NCI-H2171 treated with DMSO at 0.1 percent for 48 hours (cell line): ENCODE measurements at places on chromosomes 3 and 15.
A peak's percentile ranks its signal among the peaks of the same experiment; 100 is the strongest.

GRCh38 chr15:58880320-58880719 is 53.2 kb downstream of the SLTM start:
- DNase-seq, result no peak

DNA sequence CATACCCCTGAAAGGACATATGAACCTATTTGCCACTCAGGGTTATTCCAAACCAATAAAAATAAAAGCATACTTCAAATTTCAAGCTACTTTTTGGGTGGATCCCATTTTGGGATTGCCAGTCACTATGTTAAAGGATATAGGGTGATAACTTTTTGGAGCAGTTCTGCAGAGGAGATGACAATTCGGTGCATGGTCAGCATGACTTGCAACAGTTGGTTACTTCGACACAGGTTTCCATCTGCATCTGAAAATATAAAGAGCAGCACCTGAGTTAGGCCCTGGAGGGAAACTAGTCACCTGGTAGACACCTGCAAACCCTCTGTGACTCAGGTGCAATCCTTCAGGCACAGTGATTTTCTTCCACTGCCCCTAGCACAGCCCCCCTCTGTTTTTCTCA is 38.5 kb downstream of the RASGRP1 start:
- DNase-seq, result no peak

GRCh38 chr3:61381745-61382392 is 130.6 kb upstream of the FHIT start:
- peak; percentile 34 for DNase-seq

DNA sequence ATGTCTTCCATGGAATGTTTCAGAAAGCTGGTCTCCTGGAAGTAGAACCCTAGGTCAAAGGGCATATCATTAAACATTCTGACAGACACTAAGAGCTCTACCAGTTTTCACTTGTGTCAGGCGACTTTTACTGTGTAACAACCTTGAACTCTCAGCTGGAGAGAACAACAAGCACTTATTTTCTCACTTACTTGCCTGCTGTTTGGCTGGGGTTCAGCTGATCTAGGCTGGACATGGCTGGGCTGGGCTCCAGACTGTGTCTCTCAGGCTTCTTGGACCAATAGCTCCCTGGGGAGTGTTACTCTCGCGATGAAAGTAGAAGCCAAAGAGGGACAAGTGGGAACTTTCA is 527.3 kb downstream of the SHQ1 start:
- DNase-seq, result no peak

- no peak for DNase-seq
Observed at GRCh38 chr15:78837543-78837942, 26.3 kb upstream of the ADAMTS7 start.

- DNase-seq, result no peak
Observed at GRCh38 chr3:17349093-17349492, 393.3 kb downstream of the TBC1D5 start.

DNA sequence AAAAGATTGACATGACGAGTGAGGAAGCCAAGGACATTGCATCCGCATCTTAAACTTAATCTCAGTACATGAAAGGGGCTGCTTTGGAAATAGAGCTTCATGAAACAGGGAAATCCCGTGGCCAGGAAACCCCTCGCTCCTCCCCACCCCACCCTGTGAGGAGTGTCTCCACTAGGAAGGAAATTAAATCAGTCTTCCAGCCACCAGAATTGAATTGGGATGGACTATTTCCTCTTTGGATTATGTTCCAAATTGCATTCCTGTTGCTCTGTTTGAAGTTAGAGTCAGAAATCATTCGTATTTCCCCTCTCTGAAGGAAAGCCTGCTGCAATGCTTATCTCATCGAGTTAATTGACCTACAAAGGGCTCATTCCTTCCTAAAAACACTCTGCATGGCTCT is 35.8 kb downstream of the CLDN11 start:
- no peak for DNase-seq

- peak; percentile 61 for DNase-seq
Observed at GRCh38 chr15:43285609-43286037, 18.9 kb upstream of the TGM5 start.

DNA sequence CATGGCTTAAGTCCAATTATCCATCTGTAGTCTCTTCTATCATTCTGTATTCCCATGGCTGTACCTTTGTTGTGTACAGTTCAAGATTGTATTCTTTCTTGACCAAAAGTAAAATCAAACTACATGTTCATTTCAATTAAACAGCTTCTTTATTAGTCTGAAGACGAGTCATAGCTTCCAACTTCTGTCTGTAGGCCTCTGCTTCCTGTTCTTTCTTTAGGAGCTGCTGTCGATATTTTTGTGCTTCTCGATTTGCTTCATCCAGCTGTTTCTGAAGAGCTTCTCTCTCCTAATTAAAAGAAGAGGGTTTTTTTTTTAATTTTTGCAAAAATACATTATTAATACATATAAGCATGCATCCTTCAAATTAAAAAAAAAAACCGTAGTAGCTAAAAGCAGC is 13.0 kb upstream of the HDC start:
- no peak for DNase-seq

DNA sequence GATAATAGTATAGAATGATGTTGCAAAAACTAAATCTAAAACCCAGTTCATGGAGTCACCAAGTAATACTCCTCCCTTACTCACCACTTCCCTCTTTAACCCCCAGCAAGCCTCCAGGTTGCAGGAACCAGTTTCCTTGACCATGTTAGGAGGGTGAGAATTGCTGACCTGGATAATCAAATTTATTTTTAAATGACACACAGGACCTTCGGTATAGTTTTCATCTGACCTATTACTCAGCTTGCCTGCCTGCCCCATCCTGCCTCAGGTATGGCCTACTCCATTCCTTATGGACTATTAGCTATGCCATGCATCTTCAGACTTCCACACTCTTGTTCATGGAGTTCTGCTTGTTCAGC is 883 bp downstream of the RTP4 start:
- DNase-seq, result no peak

- no peak for DNase-seq
Observed at GRCh38 chr3:13015286-13016082, 57.7 kb downstream of the IQSEC1 start.

GRCh38 chr3:153252963-153253362 is 90.9 kb downstream of the RAP2B start:
- no peak for DNase-seq

DNA sequence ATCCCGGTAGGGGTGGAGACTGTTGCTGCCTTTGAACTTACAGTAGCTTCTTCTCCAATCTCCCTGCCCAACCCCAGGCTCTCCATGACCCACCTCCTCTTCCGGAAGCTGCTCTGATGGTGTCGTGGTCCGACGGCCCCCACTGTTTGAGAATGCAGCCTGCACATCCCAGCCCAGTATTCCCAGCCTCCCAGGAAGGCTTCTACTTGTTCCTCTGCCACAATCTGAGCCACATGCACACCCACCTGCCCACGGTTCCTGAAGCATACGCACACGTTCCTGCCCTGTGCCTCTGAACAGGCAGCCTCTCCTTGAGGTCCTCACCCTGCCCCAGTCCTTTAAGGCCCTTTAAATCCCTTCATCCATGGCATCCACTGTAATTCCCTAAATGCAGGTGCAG is 57.4 kb downstream of the ABTB1 start:
- DNase-seq, result no peak

GRCh38 chr15:66654361-66654738 is 47.7 kb upstream of the SMAD6 start:
- DNase-seq, result no peak

DNA sequence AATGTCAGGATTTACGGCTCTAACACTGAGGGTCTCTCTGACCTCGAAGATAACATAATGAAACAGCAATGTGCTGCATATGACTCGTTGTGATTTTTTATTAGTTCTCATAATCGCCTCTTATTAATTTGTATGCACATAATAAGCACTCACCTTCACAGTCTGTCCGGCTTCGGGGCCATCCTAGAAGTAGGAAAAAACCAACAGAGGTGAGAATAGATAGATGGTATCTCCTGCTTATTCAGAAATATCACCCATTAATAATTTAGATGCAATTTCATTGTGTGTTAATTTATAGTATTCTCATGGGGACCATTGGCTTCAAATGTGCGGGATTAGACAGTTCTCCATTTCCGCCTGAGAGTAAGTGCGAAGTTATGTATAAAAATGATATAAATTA is 961.4 kb upstream of the CFAP20DC start:
- no peak for DNase-seq

DNA sequence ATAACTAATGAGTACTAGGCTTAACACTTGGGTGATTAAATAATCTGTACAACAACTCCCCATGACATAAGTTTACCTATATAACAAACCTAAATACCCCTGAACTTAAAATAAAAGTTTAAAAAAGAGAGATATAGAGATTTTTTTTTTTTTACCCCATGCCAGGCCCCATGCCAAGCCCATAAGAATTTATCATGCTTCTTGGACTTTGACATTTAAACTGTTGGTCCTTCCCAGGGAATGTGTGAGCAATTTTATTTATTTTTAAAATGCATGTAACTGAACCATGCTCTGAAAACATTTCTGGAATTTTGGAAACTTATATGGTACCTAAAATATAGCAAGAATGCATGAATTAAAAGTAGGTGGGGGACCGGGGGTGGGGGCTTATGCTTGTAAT is 26.3 kb downstream of the KLHL6 start:
- DNase-seq, result no peak

DNA sequence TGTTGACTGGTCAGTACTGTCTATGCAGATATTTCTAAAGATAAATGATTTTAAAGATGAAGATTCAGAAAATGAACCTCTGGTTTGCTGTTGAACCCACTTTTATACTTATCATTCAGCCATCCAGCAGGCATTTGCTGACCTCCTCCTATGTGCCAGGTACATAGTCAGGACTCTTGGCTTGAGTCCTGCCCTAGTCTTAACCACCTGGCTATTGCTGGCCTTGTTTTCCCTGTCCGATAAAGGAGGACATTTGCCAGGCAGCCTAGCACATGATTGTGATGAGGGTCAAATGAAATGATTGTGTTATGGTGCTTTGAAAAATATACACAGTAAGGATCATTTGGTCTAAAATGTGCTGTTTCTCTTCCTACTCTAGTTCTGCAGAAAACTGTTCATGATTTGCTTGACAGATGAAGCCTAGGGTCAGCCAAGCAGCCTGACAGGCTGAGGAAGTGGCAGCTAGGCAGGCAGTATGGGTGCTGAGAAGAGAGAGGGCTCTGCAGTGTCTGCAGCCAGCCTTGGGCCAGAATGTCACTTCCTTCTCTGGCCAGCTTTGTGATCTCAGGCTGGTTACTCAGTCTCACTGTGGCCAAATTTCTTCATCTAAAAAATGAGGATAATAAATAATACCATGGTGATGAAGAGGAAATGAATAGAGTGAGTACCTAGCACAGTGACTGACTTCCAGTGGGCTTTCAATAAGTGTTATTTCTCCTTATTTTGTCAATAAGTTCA is 13.8 kb downstream of the EXOSC7 start:
- DNase-seq, result no peak

GRCh38 chr3:148420242-148420641 is 277.5 kb upstream of the AGTR1 start:
- no peak for DNase-seq

GRCh38 chr15:66673410-66674322 is 28.4 kb upstream of the SMAD6 start:
- no peak for DNase-seq

GRCh38 chr3:59424268-59425010 is 374.6 kb upstream of the CFAP20DC start:
- DNase-seq, result no peak

- DNase-seq, result no peak
Observed at GRCh38 chr3:97884586-97885123, 62.8 kb downstream of the CRYBG3 start.

DNA sequence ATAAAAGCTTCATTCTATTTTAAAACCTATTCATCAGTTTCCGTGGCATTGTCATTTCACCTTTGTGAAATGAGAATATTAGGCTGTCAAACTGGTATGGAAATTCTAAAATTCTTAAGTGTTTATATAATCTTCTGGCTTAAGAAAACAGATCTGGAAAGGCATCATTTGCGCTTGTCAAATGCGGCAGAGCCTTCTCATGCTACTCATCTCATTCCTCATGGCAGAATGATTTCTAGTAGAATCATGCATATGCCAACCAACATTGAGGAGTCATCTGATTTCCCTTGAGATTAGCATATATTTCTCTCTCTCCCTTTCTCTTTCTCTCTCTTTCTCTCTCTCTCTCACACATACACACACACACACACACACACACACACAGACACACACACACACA is 48.8 kb downstream of the STRIT1 start:
- no peak for DNase-seq

GRCh38 chr3:182139627-182140357 is 428.1 kb downstream of the SOX2 start:
- no peak for DNase-seq

DNA sequence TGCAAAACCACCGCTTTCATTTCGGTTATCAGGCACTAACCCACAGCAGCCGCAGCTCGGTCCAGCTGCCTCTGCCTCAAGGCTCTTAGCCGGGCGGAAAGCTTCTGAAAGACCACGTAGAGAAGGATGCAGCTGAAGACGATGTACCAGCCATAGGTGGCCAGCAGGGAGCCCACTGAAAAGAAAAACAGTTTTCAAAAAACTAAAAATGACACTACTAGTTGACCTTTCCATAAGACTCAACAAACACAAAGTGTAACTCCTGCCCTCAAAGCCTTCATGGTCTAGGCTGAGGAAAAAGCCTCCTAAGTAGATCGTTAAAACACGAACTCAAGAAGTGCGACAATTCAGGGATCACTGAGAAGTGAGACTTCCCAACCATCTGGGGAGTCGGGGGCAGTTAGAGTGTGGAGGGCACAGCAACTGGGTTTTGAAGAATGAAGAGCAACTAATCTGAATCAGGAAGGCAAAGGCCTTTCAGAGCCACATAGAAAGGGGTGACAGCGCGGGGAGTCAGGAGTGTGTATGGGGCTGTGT is 716 bp downstream of the SELENOS start:
- DNase-seq, result no peak

DNA sequence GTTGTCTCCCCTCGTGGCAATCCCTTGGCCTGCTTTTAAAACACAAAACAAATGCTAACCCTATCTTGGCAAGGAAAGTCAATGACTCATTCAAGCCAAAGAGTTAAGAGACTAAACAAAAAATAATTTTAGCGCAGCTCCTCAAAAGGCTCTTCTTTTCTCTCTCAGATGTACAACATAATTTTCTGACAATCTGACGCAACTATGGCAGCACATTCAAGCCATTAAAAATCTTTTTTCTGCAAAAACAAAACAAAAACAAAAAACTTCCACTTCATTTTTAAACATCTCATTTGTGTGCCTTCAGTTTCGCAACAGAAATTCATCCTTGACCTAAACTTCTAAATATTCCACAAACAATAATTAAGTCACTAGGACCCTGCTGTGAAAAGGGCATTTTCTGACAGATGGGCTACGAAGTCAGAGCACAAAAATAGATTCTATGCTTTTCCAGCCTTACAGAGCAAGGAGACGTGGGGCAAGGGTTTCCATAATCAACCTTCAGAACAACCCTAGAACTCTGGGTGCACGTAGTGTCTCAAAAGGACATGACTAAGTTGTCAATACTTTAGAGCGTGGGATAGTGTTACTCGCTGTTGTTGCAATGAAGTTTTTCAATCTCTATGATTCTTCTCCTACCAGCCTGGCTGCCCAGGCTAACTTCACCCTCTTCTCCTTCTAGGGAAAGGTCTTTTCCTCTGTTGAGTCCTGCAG is 84.3 kb downstream of the MB21D2 start:
- DNase-seq, result peak; percentile 46

- DNase-seq, result no peak
Observed at GRCh38 chr15:65906396-65906795, 37.1 kb downstream of the RAB11A start.

GRCh38 chr3:44554626-44555592 is at the start of gene ZKSCAN7:
Gene ZKSCAN7, plus strand, starts transcription at chr3:44555193. Its CDS starts 1,855 bp downstream, at chr3:44557048.
- DNase-seq, result peak; percentile 64

GRCh38 chr3:134838599-134838998 is 43.5 kb downstream of the EPHB1 start:
- no peak for DNase-seq

- DNase-seq, result no peak
Observed at GRCh38 chr15:99424978-99425656, 140.7 kb upstream of the MEF2A start.
